GM12878 (cell line): ENCODE measurements at places on chromosomes 4 and X.

DNA sequence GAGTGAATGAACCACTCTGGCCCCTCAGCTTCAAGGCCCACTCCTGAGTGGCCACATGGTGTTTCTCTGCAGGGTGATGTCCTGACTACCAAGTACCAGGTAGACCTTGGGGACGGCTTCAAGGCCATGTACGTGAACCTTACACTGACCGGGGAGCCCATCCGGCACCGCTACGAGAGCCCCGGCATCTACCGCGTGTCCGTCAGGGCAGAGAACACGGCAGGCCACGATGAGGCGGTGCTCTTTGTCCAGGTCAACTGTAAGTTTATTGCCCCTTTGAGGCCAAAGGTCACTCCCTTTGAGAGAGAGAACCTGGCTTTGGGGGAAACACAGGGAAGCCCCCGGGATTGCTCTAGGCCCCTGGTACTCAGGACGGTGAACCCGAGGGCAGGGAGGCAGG is 216.0 kb downstream of the AFAP1 start:
- no peak for DNase-seq

GRCh38 chrX:72297953-72298730 is 7.6 kb downstream of the CITED1 start:
- DNase-seq = no peak

DNA sequence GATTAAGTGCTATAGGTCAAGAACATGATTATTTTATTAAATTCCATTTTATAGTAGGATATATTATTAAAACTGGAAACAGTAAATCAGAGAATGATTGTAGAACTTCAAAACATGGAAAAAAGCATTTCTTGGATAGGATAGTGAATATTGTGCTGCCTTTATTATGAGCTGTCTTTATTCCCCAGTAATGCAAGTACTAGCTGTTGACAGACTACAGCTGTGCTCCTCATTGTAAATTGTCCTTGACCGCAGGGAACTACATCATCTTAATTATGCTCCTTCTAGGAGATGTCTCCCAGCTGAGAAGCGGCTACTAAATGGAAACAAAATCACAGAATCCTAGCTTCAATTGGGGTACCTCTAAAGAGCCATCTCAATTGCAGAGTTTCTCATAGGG is 1457.2 kb upstream of the PCDH7 start:
- DNase-seq = no peak

GRCh38 chr4:85557016-85557901 is 82.3 kb downstream of the ARHGAP24 start:
- DNase-seq = peak; percentile 68

DNA sequence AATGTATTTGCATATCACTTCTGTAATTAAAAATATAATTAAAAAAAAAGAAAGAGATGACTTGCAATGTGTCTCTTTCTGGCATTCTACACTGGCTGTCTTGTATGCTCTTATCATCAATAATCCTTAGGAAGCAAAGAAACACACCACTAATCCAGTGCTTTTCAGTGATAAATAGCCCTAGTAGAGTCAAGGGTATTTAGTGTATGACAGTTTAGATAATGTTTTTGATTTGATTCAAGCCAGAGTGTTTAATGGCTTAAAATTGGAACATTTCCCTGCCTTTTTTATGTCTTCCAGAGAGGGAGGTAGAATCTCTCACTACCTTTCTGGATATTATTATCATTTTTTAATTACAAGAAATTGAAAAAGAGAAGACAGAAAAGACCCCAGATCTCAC is 48.6 kb upstream of the CXCL8 start:
- DNase-seq = no peak

GRCh38 chr4:38752372-38752940 is 30.3 kb downstream of the TLR10 start:
- DNase-seq = peak; percentile 62

GRCh38 chr4:53929311-53929710 is 135.1 kb downstream of the CHIC2 start:
- no peak for DNase-seq

- DNase-seq = no peak
Observed at GRCh38 chr4:152956650-152957436, 20.7 kb downstream of the FHDC1 start.
